Immature natural killer cell (primary cell): ENCODE measurements at places on chromosomes 7 and 10. TPM values are rescaled to one million over a fixed set of nuclear protein-coding genes. Genes with fewer than 3 reads are reported as not detected.

GRCh38 chr10:25304606-25305005, 129.8 kb downstream of the GPR158 start:
- DNase-seq = no peak

DNA sequence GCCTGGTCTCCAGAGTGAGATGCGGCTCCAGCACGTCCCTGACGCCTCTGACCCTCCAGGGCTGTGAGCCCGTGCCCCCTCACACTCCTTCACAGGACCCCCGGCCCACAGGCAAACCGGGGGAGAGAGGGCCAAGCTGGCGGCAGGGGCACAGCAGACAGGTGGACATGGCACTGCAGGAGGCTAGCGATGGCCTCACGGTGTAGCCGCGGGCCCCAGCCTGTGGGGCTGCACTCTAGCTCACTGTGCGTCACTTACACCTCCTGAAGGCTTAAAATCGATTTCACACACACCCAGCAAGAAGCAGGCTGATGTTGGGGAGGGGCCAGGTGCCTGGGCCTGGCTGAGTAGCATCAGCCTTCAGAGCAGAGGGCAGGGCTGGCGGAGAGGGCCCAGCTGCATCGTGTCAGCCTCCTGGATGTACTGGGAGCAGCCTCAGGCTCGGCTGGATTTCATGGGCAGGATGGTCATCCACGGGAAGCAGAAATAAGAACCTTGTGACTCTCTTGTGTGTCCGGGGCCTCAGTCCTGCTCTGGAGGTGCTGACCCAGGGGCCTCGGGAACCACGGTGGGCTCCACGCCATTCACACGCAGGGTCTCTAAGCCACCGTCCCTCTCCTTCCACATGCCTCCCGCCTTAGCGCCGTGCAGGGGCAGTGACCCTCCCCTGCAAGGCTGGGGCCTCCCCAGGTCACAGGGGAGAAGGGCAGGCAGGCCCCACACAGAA, 19.4 kb upstream of the KNDC1 start:
- no peak for DNase-seq

- no peak for DNase-seq
Observed at GRCh38 chr10:73788864-73789658, 3.7 kb downstream of the ZSWIM8 start.

DNA sequence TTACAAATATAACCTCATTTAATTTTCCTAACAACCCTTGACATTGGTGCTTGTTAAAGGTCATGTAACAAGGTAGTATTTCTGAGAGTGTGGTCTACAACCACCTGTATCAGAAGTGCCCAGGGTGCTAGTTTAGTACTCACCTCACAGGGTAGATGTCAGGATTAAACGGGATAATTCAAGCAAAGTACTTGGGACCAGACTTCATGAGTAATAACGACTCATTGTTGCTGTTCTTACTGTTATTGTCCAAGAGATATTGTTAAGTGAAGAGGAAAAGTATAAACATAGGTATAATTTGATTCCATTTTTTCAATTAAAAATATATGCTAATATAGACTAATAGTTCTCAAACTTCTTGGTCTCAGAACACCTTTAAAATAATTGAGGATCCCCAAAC, 179.3 kb downstream of the WNT2 start:
- DNase-seq = no peak

GRCh38 chr10:50419091-50419490, 167.8 kb upstream of the ASAH2 start:
- DNase-seq = no peak

GRCh38 chr10:17905491-17905890, 46.2 kb upstream of the SLC39A12 start:
- no peak for DNase-seq

GRCh38 chr7:4273566-4274230, 408.4 kb upstream of the FOXK1 start:
- DNase-seq = no peak

GRCh38 chr10:50387007-50387731, 135.9 kb upstream of the ASAH2 start:
- no peak for DNase-seq

DNA sequence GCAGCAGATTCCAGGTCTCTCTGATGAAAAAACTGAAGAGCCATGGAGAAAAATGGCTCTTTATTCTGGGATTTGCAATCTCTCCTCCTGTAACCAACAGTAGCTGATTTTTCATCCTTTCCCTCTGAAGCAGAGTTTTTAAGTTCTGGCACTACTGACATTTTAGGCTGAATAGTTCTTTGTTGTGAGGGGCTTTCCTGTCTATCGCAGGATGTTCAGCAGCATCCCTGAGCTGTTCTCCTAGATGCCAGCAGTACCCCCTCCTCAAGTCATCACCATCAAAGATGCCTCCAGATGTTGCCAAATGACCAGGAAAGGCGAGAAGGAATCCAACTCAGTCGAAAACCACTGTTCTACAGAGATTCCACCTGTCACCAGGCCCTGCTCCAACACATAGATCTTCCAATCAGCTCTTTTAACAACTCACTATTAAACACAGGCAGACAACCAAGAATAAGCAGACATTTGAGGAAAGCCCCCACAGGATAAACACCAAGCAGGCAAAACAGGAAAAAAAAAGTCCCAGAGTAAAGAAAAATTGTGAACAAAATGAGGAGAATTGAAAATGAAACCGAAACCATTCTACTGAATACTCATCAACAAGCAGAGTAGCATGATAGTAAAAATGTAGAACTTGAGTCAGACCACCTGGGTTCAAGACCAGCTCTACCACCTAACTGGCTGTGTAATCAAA, 124.8 kb downstream of the MPP7 start:
- DNase-seq = peak; percentile 33

Gene TDRD1
- not detected for polyA plus RNA-seq

Gene SMKR1
- polyA plus RNA-seq = 19.5 TPM

Gene COL13A1
- polyA plus RNA-seq = 1.6 TPM
